ENCODE measurements at places on chromosomes 7 and 10. TPM values are rescaled to one million over a fixed set of nuclear protein-coding genes. Genes with fewer than 3 reads are reported as not detected.
A peak's percentile ranks its signal among the peaks of the same experiment; 100 is the strongest.

- peak; percentile 87 for DNase-seq
Measured at GRCh38 chr10:89129911-89130310, 77.2 kb downstream of the CH25H start.

DNA sequence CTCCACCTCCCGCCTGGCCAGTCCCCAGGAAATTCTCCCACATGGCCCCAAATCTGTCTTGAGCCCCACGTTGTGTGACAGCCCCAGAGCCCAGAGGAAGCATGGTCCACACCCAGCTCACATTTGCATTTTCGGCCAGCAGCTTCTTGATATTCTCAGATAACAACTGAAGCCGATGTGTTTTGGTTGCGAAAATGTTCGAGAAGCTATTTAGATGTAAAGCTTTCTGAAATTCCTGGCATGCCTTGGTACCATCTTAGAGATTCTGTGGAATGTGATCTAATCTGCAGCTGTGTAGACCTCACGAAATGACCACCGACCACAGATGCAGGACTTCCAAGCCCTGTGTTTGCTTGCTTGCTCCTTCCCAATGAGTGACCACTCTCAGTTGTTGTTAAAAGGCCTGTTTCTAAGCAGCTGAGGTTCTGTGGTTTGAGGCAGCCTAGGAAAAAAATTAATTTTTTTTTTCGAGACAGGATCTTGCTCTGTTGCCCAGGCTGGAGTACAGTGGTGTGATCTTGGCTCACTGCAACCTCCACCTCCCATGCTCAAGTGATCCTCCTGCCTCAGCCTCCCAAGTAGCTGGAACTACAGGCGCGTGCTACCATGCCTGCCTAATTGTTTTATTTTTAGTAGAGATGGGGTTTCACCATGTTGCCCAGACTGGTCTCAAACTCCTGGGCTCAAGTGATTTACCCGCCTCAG lies 8.8 kb downstream of the SLC4A2 start:
- no peak for DNase-seq

GRCh38 chr10:118595598-118596425 lies at the start of gene PRLHR:
TSS of gene PRLHR (minus strand) at chr10:118595648. CDS start at chr10:118595244, 404 bp downstream.
- DNase-seq, result peak; percentile 48

DNA sequence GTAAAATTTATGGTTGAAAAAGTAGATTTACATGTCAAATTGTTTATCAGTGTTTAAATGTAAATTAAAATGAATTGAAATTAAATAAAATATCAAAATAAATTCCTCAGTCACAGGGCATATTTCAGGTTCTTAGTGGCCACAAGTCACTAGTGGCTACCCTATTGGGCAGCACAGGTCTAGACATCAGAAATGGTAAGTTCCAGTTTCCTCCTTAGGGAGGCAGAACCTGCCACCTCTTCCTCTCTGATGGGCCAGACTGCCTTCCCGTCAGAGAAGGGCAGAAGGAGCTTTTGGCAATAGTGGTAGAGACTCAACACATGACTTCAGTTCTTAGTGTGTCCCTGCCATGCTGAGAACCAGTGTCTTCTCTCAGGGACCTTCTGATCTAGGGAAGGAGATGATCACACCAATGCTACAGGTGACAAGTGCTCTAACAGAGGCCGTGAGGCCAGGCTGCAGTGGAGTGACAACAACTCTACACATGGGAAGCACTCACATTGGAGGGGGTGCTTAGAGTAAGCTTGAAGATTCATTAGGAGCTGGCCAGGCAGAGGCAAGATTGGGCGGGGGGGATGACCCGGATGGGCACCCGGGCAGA lies 14.4 kb upstream of the PCBD1 start:
- no peak for DNase-seq

GRCh38 chr10:28664369-28664740 lies 13.0 kb upstream of the BAMBI start:
- DNase-seq, result peak; percentile 33

DNA sequence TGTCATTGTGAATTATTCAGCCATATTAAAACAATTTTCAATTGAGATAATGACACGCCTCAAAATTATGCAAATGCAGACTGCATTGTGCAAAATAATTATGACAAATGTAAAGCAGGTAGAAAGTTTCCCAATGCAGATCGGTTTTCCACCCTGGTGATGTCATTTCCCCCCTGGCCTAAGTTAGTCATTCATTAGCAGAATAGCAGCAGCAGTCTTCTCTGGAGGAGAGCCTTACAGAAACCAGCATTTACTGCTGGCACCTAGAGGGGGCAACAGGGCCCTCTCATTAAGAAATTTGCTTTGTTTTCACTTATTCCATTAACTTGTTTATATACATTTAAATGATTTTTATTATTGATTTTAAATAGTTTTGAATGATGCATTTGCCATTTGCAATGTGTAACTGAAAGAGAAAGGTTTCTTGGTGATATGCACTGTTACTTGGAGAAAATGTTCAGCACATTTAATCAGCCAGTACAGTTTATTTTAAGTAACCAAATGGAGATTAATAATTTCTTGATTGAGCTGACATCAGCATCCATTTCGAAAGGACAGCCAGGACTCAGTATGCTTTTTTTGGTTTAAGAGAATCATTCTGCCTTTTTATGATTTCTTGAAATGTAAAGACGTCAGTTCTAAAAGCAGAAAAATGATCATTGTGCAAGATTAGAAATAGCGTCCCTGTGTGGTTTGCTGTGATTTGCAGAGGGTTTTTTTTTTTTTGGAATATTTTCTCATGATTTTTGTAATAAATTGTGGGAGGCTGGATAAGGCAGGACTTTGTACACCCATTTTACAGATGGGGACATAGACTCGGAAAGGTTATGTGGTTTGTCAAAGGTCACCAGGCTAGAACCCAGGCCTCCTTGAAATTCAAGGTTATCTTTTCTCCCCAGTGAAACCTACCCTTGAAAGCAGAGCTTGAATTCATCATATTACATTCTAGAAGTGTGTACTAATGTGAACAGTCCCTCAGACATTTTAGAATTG lies 3.5 kb downstream of the ARID5B start:
- peak; percentile 79 for DNase-seq

The GPR85 gene
- 1.4 TPM for total RNA-seq

The PRKCQ gene
- 7.1 TPM for total RNA-seq
